Mucosa of descending colon (tissue), 3 donors: ENCODE measurements at places on chromosomes 2 and 18.

DNA sequence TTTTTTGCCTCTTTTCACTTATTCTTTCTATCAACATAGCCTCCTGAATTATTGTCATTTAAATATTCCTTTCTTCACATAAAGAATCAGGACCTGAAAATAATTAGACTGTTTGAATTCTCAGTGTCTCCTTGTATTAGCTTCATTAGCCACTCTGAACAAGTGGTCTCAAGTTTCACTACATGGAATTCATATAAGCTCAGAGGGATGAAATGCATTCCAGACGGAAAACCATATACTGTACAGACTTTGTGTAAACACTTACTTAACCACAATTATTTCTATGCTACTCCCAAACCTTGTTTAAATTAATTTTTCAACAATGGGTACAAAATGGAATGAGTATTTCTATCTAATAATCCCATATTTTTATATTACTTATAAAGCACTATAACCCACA lies 53.4 kb downstream of the CHN1 start:
- DNase-seq = no peak

DNA sequence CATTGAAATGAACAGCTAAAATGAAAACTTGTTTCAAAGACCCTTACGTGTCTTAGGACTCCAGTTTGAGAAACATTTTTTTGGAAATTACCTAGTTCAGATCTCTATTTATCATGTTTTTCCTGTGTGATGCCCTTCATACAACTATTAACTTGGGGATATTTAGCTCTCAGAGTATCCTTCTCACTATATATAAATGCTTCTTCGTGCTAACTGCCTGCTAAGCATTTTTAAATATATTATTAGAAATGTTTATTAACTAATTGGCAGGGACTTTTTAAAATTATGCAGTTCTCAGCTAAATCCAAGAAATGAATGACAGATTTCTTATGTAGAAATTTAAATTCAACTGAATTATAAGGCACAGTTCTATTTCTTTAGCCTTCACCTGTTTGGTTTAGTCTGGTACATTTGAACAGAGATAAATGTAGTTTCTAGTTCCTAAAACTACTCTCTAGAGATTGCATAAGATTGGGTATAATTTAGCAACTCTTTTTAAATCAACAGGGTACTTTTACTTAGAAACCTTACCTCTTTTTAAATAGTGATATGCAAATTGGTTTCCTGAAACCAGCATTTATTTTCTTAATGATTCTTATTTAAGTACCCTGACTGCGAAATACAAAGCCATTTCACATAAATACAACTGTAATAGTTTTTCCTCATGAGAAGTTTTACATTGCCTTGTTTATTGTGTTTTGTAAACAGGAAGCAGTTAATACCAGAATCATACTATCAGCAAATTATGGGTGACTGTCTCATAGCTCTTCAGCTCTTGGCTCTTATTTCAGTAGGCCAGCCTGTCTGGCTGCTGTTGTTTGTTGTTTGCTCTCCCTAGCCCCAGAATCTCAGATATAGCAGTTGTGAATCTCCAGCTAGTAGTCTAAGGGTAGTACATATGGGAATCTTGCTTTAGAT lies 140.7 kb downstream of the PTRHD1 start:
- DNase-seq = no peak

DNA sequence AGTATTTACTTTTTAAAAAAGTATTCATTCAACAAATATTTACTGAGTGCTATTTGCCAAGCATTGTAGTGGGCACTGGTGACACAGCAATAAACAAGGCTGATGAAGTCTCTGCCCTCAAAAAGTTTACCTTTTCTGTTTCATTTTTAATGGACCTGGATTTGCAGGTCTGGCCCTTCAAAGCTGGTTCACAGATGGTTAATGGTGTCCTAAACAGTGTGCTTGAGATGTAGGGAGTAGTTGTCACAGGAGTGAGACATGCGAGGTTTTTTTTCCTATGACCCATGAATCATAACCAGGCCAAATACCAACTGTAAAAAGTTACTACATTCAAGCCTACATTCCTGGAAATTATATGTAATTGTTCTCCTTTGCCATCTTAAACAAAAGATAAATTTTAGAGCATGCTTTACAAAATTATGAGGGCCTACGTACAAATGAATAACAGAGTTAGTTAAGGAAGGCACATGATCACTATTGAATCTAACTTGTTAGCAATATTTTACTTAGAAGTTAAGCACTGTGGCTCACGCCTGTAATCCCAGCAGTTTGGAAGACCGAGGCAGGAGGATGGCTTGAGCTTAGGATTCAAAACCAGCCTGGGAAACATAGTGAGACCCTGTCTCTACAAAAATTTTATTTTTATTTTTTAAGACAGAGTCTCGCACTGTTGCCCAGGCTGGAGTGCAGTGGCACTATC lies 223.9 kb downstream of the MBD5 start:
- DNase-seq = no peak

GRCh38 chr2:182366628-182367027 lies 60.2 kb downstream of the PDE1A start:
- no peak for DNase-seq

DNA sequence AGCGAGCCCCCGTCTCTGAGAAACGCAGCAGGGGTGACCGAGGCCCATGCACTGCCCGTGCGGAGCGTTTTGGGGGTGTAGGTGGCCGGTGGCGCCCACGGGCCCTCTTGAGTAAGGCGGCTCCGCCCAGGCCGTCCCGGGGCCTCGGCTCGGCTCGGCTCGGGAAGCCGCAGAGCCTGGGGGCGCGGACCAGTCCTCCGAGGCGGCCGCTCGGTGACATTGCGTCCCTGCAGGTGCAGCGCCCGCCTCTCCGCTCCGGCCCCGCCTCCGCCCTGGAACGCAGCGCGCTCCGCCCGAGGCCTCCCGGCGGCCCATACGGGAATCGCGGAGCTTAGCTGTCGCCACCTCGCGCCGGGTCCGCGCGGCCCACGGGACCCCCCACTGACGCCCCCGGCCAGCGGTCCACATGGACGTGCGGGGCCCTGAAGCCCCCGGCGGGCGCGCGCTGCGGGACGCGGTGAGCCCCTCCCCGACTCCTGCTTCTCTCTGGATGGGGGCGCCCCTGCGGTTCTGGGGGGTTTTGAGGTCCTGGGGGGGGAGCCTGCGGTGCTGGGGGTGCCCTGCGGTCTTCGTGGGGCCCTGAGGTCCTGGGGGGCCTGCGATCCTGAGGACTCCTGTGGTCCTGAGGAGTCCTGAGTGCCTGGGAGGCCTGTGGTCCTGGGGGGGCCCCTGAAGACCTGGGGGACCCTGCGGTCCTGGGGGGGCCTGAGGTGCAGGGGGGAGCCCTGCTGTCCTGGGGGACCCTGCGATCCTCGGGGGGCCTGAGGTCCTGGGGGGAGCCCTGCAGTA lies at the start of gene HSBP1L1:
HSBP1L1 (plus strand) TSS at position 314 of the 789 bp plus-strand sequence; CDS start at position 407, 93 bp downstream.
- DNase-seq = peak; percentile 87

GRCh38 chr2:14678761-14679160 lies 46.2 kb downstream of the LRATD1 start:
- DNase-seq = no peak

DNA sequence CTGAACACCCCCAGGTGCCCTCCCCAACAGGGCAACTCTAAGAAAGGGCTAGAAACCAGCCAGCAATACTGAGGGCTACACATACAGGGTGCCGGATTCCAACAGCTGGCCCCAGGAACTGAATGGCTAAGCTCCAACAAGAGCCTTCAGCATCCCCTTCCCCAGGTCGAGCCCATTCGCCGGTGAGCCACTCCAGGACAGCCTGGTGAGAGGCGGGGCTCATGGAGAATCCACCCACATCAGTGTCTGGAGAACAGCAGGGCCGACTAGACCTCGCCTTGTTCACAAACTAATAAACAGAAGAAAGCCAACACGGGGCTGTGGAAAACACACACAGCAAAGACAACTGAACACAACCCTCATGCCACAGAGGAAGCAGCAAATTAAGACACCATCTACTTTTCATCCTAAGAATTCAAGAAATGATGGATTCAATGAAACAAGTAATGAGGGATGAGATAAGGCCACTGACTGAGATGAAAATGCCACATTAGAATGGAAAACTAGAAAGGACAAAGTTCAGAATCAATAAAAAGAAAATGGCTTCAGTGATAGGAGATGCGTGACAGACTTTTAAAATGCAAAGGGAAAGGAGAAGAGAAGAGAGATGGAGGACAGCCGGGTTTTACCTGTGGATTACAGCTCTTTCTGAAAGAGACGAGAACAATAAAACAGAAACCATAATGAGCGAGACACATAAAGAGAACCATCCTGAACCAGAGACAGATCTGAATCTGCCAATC lies 8.2 kb downstream of the PER2 start:
- peak; percentile 70 for DNase-seq

GRCh38 chr2:95526360-95527341 lies 42.1 kb upstream of the TRIM43B start:
- peak; percentile 80 for DNase-seq

DNA sequence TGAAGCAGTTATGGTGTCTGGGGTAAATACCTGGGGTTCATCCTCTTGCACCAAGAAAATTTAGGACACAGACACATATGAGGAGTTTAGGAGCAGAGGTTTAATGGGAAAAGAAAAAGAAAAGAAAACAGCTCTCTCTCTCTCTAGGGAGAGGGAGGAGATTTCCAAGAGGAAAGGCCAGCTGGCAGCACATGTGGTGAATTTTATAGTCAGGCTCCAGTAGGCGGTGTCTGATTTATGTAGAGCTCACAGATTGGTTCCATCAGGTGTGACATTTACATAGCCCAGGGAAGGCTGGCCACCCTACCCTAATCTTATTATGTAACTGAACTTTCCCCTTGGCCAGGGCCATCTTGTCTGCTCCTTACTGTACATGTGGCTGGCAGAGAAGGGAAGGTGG lies 297.5 kb upstream of the RGPD4 start:
- DNase-seq = no peak

- peak; percentile 27 for DNase-seq
These were observed 2.1 kb downstream of the ASTL start for GRCh38 chr2:96136129-96136720.

- no peak for DNase-seq
These were observed at the start of gene CYP27C1 for GRCh38 chr2:127220102-127220767. Gene CYP27C1, minus strand, starts transcription at chr2:127220299. Its CDS starts 29 bp downstream, at chr2:127220270.

DNA sequence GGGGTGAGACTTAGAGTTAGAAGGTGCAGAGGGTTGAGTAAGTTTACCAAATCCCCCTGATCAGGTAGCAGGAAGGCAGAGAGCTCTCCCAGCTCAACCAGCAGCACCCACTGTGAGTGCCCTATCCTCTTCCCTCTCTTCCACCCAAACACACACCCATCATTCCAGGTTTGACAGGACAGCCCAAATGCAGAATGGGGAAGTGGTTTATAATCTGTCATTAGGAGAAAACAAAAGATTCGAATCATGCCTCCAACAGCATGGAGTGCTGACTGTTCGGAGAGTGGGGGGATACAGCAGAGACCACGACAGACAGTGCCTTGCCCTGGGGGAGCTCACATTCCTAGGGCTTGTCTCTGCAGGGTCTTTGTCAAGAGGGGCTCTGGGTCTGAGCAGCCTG lies 11.7 kb downstream of the CXCR2 start:
- DNase-seq = no peak

DNA sequence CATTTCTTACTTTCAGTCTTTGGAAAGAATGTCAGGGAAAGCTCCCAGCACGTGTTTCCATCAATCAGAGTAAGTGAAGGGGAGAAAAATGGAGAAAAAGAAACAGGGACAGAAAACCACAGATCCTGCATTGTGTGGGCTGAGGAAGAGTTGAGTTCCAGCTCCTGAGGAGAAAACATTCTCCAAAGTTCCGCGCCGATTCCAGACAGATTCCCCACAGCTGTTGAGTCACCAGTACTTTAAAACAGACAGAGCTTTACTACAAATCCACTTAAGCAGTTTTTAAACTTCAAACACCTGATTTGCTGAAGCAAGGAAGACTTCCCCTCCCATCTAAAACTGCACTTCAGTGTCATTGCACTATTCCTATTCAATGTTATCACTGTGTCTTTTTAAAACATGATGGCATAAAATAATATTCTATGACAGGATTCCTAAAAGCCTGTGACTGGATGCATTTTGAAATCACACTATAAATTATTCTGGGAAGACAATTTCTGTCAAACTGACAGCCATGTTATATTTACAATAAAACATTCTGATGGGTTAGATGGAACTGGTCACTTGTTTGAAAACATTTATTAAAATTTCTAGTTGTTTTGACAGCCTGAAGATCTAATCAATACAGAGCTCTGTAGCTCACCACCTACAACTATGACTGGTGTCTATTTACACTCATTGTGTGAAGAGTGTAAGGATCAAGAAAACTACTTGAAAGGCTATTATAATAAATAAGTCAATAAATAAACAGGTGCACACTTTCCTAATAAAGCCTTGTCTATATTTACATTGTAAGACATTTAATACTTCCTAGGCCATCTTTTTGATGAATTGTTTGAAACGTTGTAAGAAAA lies 40.9 kb downstream of the TCF4 start:
- no peak for DNase-seq

GRCh38 chr2:3487028-3487425 lies 32.3 kb downstream of the ADI1 start:
- no peak for DNase-seq

DNA sequence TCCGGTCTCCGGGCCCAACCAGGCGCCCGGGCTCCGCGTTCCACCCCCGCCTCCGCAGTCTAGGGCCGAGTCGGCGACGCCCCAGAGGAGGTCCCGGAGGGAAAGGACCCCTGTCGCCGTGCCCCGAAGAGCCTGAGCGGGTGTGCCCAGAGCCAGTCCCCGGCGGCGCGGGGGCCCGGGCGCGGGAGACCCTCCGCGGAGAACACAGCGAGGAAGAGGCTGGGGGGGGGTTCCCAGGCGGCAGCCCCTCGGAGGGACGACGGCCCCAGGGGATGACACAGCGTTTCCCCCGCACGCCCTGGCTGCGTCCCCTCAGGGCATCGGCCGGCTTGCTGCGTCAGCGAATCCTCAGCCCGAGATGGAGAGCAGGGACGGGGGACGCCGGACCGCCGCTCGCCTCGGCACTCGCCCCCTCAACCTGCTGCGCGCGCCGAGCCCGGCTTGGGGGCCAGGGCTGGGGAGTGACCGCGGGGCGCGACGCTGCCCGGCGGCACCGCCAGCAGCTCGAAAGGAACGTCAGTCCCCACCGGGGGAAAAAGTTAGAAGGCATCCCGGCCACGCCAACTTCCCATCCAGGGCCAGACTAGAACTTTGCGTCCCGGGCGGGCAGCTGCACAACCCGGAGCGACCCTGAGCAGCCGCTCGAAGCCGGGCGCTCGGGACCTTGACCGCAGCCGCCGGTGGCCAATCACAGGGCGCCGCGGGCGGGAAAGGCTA lies 711 bp downstream of the SFXN5 start:
- DNase-seq = peak; percentile 78

GRCh38 chr18:78778651-78779050 lies 201.0 kb upstream of the SALL3 start:
- no peak for DNase-seq

DNA sequence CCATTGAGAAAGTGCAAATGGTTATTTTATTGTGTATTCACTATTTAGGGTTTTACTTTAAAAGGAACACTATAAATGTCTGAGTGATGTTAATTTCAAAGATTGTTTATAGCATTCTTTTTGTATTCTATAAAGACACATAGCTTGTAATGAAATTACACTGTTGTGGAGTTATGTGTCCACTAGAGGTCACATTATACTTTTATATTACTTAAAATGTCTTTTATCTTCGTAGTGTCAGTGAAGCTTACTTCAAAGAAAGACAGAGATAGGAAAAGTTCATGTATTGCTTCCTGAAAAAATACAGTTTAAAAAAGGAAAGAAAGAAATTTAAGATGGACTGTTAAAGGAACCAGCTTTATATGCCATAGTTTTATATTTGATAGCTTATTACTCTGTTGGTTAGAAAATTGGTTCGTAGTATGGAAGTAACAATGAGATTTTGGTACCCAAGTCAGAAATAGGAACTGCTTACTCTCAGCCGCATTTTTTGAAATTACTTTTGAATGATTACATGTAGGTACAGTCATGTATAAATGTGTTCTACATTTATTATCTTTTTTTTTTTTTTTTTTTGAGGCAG lies 20.5 kb downstream of the APLF start:
- DNase-seq = no peak
